CD4-positive, alpha-beta T cell treated with Interleukin-15 for 4 hours (primary cell): ENCODE measurements at places on chromosomes 4 and X.

DNA sequence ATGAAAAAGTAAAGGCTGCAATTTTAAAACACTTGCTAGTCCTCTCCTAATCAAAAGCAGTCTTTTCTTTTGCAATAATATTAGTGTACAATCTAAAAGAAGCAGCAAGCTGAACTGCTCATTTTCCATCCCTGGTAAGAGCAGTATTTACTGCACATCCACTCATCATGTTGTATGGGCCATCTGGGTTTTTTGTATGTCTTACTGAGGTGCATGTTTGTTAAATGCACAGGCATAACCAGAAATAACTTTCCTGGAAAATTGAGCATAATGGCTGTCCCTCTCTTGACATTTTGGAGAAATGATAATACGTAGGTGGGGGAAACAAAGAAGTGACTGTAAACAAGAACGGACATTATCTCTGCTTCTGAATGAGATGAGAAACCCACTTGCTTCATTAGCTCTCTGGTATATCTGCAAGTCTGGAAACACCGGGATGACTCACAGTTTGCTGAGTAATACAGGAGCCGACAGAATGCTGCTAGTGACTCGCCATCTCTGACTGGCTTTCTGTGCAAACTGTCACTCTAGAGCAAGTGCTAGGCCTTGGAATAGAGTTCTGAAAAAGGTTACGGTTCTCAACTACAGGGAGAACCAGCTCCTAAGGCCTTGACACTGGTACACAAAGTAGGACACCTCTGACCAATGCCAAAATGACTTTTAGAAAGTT is 85.7 kb upstream of the MTM1 start:
- DNase-seq, result peak; percentile 60

DNA sequence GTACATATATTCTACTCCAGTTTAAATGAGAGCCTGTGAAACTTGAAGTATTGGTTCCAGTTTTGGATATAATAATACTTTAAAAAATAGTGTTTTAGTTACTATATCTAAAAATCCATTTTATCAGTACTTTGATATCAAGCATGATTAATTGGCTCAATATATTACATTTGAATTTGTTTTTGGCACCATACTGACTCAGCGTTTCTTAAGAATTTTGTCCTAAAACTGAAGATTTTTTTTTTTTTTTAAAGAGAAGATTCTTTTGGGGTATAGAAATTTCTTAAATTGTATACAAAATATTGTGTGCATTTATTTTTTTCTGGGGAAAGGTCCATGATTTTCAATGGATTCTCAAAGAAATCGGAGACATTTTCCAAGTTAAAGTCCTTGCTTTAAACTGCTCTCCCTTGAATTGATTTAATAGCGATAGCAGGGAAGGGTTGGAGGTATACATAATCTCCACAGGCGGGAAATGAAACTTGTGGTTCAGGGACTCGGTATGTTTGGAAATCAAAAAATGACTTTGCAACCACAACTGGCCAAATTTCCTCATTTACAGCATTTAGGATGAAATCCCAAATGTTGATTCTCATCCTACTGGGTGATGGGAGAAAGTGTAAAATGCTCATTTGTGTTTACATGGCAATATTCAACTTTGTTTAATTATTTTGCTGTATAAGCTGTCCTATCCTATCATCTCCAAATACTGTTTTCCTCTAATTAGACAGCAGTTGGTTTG is 62.3 kb downstream of the TMA16 start:
- no peak for DNase-seq

- no peak for DNase-seq
Observed at GRCh38 chrX:109952050-109952449, 50.9 kb upstream of the TMEM164 start.

DNA sequence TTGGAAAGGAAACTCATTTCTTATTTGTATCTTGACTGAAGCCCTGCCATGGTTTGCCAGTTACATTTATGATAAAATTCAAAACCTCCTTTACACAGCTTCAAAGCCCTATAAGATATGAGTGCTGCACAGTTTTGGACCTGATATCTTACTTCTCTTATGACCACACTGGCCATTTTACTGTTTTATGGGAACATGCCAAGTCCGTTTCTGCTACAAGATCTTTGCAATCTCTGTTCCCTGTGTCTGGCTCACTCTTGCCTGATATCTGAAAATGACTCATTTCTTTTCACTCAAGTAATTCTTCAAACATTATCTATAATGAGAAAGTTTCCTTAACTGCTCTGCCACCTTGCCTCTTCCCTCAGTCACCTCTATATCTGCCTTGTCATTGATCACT is 247.3 kb downstream of the SPOCK3 start:
- DNase-seq, result no peak

DNA sequence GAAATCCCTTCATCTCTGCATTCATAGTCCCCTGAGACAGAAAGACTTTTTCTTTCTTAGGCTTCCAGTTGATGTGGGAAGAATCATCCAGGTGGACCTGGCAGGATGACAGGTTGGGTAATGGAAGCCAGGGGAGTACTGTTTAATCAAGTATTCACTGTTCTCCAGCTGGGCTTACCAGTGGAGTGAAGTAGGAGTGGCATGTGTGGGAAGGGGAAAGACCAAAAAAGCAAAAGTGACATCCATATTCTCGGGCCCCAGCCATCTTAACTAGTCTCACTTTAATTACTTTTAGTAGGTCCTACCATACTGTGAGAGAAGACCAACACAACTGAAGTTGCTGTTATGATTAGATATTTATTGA is 18.5 kb downstream of the VSIG4 start:
- no peak for DNase-seq

- DNase-seq, result no peak
Observed at GRCh38 chr4:1639299-1639868, 44.7 kb downstream of the FAM53A start.

- DNase-seq, result no peak
Observed at GRCh38 chrX:65635378-65635777, 32.1 kb upstream of the MSN start.

GRCh38 chrX:31228415-31228832 is 156.6 kb upstream of the FTHL17 start:
- DNase-seq, result no peak

GRCh38 chrX:133542476-133542875 is 127.2 kb upstream of the GPC4 start:
- DNase-seq, result no peak

DNA sequence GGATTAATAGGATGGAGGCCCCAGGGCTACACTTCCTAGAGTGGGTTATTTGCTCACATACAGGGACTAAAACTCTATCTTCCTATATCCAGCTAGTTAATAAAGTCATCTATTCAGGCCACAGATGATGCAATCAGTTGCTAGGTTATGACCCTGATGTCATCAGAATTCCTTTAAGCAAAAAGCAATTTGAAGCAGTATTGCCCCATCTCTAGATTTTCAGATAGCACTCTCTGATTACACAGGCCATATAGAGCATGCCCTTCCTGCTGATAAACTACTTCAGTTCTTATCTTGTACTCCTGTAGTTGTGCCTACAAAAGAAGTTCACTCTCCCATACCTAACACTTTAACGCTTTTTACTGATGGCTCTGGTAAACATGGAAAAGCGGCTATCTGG is 84.8 kb downstream of the TMEM144 start:
- no peak for DNase-seq
